Activated CD4-positive, alpha-beta T cell treated with anti-CD3 and anti-CD28 coated beads, Interleukin-2, amount 50 U/mL, for 4 hours (primary cell): ENCODE measurements at places on chromosomes 3 and 15.

- DNase-seq = no peak
Measured at GRCh38 chr3:139468399-139468798, 7.9 kb downstream of the RBP2 start.

GRCh38 chr3:194019398-194020165 lies 116.4 kb upstream of the HES1 start:
- no peak for DNase-seq

DNA sequence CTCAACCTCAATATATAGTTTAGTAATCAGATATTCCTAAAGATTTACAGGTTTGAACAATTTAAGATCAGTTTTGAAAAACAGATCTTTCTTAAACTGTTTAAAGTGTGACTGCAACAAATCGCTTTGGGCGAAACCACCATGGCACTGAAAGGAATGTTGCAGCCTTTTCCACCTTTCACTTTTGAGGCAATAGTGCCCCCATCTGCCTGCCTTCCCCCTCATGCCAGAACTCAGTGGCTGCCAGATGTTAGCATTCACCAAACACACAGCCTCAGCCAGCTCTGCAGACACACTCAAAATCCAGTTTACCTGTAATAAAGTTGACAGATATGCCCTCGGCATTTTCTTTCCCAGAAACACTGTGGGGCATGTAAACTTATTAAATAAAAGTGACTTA lies 3.3 kb downstream of the LYSMD4 start:
- DNase-seq = peak; percentile 14

DNA sequence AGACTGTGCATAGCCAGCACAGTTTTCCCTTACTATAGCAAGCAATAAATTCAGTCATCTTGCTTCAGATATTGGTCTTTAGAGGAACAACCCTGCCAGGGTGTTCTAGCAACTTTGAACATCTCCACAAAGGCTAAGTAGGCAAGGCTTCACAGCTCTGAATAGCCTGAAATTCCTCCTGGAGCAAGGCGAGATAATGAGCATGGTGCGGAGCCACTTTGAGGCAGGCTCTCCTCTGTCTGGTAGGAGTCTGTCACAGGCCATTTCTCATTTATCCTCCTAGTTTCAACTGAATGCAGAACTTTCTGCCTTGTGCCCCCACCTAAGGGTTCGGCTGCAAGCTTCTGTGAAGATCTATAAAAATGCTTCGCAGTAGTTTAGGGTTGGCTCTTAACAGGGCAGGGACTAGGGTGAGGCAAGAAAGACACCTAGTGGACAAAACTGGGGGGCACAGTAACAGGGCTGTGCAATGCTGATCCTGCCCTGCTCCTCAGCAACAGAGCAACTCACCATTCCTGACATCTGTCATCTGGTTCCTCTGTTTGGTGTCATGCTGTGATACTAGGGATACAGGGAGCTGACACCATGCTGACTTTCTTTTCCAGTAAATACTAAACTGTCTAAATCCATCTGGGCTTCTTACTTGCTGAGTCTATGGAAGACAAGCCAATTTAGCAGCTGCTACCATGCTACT lies 16.6 kb upstream of the EHHADH start:
- DNase-seq = no peak

- DNase-seq = no peak
Measured at GRCh38 chr15:57364282-57365007, 11.9 kb upstream of the CGNL1 start.

DNA sequence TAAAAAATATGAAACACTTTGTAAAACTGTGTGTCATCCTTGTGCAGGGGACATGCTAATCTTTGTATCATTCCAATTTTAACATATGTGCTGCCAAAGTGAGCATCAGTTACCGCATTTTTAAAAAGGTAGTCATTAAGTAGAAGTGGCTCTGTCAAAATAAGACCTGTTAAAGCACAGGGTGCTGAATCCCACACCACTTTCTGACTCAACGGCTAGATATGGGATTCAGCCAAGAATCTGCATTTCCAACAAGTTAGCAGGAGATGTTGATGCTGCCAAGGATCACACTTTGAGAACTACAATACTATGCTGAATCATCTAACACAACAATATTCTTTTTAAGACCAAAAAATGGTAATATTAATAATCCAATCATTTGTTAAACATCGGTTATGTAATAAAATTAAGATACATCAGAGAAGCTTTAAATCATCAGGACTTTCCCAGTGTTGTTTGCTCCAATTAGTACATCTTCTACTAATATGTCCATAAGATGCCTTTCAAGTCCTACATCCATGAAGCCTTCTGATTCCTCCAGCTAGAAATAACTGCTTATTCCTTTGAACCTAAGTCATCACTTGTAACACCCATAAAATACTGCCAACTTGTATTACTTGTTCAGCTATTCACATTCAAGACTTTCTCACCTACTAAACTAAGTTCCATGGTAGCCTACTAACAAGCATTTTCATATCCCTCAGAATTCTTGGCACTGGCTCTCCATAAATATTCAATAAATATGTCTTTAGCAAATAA lies 71.1 kb downstream of the TBL1XR1 start:
- DNase-seq = no peak
